ENCODE measurements at places on chromosomes 2 and 18.

DNA sequence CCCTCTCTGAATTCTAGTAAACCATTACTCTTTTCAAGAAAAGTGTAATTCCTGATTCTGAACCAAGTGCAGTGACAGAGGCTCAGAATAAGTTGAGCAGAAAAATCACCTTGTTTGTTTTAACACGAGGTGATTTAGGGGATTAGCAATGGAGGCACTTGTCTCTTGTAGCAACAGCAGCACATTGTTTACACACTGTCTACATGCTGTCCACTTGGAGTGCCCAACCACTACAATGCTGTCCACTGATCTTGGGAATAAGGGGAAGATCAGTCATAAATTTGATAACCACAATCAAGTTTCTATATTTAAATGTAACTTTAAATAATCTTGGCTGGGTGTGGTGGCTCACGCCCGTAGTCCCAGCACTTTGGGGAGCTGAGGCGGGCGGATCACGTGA, 13.9 kb upstream of the RMND5A start:
- no peak for DNase-seq

- DNase-seq, result no peak
These were observed 8.9 kb downstream of the KLF11 start for GRCh38 chr2:10052216-10052615.

DNA sequence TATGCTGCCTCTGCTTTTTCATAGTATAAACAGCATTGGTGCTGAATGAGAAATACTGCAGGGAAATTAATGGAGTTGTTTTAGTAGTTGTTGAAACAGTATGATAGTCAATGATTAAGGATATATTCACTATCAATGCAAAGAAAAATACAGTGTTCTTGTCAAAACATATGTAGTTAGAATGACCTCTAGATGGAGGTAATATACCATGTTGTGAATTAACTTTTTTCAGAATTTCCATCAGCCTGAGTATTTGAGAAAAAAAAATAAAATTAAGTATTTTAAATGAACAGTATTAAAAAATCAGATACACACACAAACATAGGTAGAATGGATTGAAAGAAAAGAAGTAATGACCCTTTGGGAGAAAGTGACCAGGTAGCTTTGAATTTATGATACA, 59.5 kb downstream of the RMDN2 start:
- no peak for DNase-seq

- DNase-seq, result no peak
These were observed 29.9 kb downstream of the HPCAL1 start for GRCh38 chr2:10332402-10333246.

DNA sequence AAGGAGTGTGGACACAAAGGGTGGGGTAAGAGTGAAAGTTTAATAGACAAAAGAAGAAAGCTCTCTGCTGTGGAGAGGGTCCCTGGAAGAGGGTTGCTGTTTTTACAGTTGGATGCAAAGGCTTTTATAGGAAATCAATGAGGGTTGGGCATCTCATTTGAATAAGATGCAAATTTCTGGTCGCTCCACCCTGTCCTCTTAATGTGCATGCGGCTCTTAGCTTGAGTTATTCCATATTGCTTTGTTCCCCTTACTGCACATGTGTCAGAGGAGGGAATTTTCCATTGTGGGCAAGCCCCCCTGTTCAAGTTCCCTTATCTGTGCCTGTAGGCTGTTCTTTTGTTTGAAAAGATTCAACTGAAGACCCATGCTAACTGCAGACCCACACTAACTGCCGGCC, 326.5 kb downstream of the BCL11A start:
- no peak for DNase-seq

DNA sequence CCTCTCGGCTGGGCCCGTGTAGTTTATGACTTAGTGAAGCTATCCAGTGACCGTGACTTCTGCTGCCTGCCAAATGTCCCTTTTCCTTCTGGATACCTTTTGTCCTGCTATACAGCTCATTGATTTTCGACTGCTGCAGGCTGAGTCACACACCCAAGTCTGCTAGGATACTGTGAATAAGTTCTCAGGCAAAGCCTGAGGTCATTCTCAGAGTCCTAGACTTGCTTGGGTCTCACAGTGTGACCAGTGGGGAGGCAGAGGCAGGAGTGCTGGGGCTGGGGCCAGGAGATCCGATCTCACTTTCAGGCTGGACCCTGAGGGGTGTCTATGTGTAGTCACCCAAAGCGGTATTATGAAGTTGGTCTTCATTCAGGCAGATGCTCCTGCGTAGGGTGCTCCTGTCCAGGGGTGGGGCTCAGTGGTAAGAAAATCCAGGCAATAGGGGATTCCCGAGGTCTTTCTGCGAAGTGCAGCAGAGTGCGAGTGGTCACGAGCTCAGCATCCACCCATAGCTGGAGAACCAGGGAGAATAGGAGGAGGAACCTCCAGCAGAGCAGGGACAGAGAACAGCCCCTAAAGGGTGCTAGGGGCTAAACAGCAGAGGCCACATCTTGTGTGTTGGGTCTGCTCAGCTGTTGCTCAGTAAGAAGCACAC, 268.6 kb upstream of the NCKAP5 start:
- no peak for DNase-seq

Data from effector memory CD8-positive, alpha-beta T cell (primary cell).